Neural crest cell (in vitro differentiated cells): ENCODE measurements at places on chromosomes 6 and 20.

- no peak for DNase-seq
Measured at GRCh38 chr6:34350137-34350933, 42.1 kb downstream of the NUDT3 start.

DNA sequence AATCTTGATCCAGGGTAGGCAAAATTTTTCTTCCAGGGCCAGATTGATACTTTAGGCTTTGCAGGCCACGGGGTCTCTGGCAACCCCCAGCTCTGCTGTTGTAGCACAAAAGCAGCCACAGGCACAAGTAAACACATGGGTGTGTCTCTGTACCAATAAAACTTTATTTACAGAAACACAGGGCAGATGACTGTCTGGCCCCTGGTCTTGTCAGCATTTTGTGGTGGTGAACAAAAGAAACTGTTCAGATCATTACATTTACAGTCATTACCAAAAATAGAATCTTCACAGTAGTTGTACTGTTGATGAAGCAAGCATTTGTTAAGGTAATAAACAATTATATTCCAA, 45.0 kb upstream of the KIF25 start:
- DNase-seq = no peak

DNA sequence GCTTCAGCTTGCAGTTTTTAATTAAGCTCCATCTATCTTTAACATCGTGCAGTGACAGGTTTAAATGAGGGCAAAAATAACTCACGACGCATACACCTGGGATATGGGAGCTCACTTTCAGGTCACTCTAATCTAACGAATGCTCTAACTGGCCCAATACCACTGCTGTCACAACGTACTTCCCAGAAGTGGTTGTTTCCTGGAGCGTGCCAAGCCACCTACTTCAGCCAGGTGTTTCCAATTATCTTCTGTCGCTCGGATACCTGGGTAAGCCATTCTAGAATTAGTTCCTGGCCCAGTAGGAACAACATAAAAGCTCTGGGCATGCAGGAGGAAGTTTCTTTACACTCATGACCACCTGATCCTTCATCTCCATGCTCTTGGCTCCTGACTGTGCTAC, 147.4 kb downstream of the FOXC1 start:
- no peak for DNase-seq

DNA sequence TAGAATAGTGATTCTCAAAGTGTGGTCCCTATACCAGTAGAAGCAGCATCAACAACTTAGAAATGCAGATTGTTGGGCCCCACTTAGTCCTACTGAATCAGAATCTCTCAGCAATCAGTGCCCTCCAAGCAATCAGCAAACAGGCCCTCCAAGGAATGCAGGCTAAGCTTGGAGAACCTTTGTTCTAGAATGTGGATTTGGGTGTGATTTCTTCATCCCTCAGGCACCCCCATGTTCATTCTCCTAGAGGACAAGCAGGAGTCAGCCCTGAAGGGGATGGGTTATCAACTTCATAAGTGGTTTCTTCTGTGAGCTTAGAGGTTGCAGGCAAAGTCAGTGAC, 40.5 kb upstream of the TAF8 start:
- no peak for DNase-seq

GRCh38 chr6:158955255-158955654, 44.7 kb downstream of the RSPH3 start:
- DNase-seq = no peak

- no peak for DNase-seq
Measured at GRCh38 chr6:116973976-116974375, 96.9 kb downstream of the RFX6 start.

- no peak for DNase-seq
Measured at GRCh38 chr6:163900570-163900969, 486.1 kb downstream of the QKI start.

DNA sequence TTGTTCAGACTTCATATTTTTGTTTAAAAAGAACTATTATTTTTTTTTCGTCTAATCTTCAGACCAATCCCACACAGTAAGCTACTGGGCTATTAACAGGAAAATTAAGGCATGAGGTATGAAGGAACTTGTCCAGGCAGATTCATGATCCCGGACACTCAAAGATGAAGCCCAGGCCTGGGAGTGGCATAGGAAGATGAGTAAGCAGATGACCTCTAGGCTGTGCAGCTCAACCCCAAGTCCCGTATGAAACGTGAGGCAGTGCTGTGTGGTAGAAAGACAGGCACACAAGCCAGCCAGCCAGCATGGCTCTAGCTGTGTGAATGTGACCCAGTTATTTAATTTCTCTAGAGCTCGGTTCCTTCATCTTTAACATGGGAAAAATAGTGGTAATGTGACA, 231.9 kb downstream of the CLIC5 start:
- DNase-seq = no peak

GRCh38 chr6:20360471-20361119, 41.1 kb upstream of the E2F3 start:
- no peak for DNase-seq

GRCh38 chr6:75205776-75206575, at the start of gene COL12A1:
COL12A1 (minus strand) TSS chr6:75206053; CDS start chr6:75202792, 3,261 bp downstream.
- peak; percentile 56 for DNase-seq

DNA sequence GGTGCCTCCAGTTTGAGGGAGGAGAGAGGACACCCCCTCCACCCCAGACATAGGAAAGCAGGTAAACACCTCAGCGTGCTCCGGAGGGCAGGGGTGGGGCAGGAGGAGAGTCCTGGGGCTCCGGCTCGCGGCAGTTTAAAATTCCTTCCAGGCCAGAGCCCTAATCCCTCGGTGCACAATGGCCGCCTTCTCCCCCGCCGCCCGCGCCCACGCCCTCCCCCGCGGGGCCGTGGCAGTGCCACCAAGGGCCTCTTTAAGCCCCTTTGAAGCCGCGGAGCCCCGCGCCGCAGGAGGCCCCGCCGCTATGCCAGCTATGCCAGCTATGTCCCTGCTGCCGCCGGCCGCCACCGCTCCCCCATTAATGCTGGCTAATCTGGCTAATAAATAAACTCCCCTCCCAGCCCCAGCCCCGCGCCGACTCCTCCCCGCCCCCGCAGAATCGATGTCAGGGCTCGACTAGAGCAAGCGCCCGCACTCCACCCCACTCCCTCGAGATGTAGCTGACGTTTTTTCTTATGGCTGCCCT, 125.1 kb downstream of the MRPL14 start:
- DNase-seq = no peak
